ENCODE measurements at places on chromosomes 3 and 15.
A peak's percentile ranks its signal among the peaks of the same experiment; 100 is the strongest.

GRCh38 chr15:65426216-65426853 lies 3.6 kb upstream of the IGDCC4 start:
- DNase-seq: no peak

- no peak for DNase-seq
Measured at GRCh38 chr3:37712918-37713817, 148.5 kb upstream of the CTDSPL start.

DNA sequence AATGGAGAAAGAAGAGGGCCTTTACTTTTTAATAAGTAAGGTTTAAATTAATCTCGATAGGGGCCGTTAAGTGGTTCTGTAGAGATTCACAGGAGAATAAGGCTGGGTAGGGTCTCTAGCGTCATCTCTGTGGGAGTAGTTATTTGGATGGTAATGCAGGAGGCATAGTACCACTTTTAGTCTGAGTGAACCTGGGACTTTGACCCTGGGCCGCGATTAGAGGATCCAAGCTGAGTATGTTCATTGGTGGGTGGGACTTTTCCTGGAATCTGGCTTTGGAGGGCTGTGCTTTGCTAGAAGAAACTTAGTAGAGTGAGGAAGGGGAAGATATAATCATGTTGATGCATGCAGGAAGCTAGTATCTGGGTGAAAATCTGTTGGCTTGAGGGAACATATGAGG lies 4.0 kb downstream of the LPP start:
- DNase-seq: no peak

DNA sequence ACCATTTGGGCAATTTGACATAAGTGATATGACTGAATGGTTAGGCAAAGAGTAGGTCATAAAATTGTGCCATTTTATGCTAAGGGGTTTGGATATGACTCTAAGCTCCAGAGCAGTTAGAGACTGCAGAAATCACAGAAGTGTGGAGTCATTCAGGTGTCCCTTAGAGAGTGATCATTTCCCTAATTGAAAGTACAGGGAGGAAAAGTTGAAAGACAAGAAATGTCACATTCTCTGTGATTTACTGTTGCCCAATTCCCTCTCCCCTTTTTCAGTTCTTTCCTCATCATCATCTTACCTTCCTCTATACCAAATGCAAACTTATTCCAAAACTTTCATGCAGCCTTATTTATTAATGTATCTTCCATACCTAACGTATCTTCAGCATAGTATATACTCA lies 2.7 kb upstream of the GOLGB1 start:
- no peak for DNase-seq

- no peak for DNase-seq
Measured at GRCh38 chr3:119219069-119219468, 21.6 kb downstream of the B4GALT4 start.

DNA sequence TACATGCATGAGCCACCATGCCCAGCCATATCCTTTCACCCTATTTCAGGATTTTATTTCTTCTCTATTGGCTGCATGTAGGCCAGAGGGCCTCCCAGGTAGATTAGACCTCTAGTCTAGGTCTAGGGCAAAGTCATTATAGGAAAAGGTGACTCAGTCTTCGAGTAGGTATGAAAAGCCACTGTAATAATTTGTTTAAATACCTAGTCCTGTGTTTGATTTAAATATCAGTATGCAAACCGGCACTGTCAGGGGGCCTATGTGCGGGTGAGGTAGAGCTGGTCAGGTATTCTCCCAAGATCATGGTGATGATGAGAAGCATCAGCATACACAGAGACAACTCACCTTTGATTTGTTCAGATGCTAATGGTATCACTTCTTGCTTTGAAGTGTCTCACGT lies 101.4 kb upstream of the UMPS start:
- no peak for DNase-seq

DNA sequence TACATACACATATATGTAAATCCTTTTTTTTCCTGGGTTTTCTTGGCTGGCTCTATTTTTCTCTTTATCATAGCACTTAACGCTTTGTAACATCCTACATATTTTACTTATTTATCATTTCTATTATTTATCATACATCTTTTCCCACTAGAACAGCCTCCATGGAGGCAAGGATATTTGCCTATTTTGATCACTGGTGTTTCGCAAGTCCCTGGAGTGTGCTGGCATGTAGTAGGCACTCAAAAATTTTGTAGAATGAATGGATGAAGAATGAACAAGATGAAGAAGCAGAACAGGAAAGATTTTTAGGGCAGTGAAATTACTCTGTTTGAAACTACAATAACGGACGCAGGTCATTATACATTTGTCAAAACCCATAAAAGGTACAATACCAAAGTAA lies 83.0 kb upstream of the PTX3 start:
- DNase-seq: no peak

DNA sequence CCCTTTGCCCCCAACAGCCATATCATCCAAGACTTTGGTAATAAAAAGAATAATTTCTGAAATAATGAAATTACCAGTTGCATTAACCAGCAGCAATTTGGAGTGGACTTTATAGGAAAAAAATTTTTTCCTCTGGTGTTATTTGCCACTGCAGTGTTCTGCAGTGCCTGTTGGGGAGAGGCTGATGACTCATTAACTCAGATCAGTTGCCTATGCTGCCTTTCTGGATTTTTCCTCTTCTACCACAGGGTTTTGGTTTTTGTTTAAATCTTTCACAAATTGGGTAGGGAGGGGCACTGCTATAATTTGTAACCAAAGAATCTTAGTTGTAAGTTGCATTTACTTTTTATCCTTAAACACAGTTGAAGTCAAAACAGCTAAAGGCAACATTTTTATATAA lies 22.7 kb downstream of the ATP6V1A start:
- DNase-seq: no peak

- no peak for DNase-seq
Measured at GRCh38 chr15:28080386-28080785, 18.7 kb downstream of the OCA2 start.

- no peak for DNase-seq
Measured at GRCh38 chr15:65395567-65396202, 17.9 kb upstream of the IGDCC3 start.

GRCh38 chr15:86608461-86609205 lies 529.0 kb downstream of the AGBL1 start:
- DNase-seq: no peak

DNA sequence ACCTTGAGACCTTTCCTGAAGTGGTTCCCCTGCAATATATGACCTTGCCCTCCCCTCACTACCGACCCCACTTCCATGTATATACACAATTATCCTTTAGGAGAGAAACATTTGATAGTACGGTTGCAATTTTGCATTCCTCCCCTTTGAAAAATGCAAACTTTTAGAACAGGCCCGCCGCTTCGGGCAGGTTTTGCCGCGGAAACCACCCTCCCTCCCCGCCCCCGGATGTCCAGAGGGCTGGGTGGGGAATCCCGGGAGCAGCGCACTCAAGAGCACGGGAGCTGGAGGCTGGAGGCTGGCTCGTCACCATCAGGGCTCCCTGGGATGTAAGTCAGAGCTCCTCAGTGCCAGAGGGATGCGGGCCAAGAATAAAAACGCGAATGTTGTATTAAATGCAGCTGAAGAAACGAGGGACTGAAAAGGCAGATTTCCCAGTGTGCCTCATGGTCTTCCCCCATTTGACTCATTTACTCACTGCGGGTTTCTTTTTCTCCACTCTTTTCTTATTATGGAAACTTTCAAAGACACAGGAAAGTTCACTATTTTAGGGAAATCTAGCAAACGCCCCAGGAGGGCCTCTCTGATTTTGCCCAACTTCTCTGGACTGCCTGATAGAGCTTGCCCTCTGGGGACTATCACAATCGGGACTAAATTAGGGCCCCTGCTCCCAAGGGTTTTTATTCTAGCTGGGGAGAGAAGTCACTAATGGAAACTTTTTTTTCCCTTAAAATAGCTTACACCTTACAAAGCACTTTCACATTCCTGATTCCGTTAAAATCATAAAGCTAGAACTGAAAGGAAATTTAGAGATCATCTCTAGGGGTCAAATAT lies 2.9 kb upstream of the USP3 start:
- peak; percentile 78 for DNase-seq

DNA sequence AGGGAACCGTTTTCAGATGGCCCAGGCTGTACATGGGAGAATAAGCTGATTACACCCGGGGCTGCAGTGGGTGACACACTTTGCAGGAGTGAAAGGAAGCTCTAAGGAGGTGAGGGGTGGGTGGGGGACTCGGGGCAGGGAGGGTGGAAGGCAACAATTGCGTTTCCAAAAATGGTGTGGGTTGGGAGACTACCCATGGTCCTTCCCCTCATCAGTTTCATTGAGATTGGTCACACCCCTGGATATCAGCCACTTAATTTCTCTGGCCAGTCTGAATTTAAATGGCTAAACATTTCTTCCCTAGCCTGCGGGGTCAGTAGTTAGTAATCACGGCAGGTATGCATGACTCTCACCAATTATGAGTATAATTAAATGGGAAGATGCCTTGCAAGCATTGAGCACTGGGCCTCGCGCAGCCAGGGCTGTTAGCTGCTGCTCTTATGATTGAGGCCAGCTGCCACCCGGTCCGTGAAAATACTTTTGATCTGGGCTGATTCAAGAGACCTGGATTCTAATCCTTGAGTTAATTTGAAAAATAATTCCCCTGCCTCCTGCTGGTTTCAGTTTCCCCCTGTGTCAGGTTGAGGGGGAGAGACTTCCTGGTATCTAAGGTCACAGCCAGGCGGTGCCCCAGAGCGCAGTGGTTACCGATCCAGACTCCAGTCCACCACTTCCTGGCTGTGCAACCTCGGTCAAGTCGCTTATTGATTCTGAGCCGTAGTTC lies 23.3 kb downstream of the SLC6A6 start:
- DNase-seq: no peak

DNA sequence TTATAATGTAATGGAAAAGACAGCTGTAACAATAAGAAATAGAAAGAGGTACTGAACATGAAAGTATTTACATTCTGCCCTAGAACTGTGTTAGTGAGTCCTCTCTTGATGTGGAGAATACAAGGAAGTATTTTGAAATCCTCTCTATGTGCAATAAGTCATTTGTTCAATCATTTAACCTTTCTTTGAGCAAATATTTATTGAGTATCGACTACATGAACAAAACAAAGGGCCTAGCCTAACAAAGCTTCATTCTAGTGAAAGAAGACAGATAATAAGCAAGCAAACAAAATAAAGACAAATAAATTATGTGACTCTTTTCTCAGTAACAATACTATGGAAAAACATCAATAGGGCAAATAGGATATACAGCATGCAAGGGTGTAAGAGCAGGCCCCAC lies 354.9 kb upstream of the ATP11B start:
- DNase-seq: no peak

- DNase-seq: no peak
Measured at GRCh38 chr3:49611719-49612118, 57.4 kb downstream of the BSN start.

GRCh38 chr3:67423722-67424121 lies 230.7 kb downstream of the SUCLG2 start:
- no peak for DNase-seq

DNA sequence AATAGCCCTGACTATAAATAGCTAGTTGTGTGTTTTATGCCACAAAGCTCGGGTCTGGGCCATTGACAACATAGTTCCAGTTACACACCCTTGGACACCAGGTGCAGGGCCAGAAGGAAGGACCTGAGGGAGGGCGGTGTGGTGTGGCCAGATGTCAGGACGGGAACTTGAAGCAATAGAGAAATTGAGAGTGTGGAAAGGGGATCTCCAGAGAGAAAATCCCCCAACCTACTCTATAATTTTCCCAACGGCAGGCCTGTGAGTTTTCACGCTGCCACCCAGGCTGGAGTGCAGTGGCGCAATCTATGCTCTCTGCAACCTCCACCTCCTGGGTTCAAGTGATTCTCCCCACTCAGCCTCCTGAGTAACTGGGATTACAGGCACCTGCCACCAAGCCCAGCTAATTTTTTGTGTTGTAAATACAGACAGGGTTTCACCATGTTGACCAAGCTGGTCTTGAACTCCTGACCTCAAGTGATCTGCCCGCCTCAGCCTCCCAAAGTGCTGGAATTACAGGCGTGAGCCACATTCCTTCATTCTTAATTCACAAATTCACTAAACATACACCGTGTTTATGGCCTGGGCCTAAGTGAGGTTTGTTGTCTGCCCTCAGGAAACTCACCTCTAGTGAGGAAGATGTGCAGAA lies 70.8 kb upstream of the KLF13 start:
- DNase-seq: no peak

- DNase-seq: no peak
Measured at GRCh38 chr3:196398782-196399181, 33.4 kb downstream of the UBXN7 start.

GRCh38 chr3:183385698-183386613 lies 42.5 kb downstream of the MCF2L2 start:
- DNase-seq: peak; percentile 42

DNA sequence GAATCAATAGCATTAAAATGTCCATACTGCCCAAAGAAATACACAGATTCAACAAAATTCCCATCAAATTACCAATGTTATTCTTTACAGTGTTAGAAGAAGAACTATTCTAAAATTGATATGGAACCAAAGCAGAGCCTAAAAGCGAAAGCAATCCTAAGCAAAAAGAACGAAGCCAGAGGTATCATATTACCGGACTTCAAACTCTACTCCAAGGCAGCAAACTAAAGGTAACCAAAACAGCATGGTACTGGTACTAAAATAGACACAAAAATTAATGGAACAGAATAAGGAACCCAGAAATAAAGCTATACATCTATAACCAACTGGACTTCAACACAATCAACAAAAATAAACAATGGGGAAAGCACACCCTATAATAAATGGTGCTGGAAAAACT lies 167.5 kb downstream of the ADAMTS9 start:
- no peak for DNase-seq

DNA sequence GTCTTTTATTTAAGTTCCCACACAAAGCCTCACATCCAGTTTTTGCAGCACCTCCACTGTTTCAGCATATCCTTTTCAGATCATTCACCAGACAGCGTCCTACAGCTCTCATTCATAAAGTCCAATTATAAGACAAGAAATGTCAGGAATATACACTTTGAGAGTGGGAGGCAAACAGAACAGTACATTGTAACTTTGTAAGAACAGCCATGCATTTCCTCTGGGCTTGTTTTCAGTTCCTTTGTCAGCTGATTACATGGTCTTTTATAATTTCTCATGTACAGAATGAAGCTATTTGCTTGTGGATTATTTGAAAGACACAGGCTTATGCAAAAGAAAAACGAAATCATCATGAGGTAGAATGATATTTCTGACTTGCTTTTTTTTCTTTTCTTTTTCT lies 85.7 kb downstream of the SOX2 start:
- DNase-seq: no peak

GRCh38 chr3:179512378-179512777 lies 50.3 kb upstream of the ACTL6A start:
- no peak for DNase-seq

DNA sequence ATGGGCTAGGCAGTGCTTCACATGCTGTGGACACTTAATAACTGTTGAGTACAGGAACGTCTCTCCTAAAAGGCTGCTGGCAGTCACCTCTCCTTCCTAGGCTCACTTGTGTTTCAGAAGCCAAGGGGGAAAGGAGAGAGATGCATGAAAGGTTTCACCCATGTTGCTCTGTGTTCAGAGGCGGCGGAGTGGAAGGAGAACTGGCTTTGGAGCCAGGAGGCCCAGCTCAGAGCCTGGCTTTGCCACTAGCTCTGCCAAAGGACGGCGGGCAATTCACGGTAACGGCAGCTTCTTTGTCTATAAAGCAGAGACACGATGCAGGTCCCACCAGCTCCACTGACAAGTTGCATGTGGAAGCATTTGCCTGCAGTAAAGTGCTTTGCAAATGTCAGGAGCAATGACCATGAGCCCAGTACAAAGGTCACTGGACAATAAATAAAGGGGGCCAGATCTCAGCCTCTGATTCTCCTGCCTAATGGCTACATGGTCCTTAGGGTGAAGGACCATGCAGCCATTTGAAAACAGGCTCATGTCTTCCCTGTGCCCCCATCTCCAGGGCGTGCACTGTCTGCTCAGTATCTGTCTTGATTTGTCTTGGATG lies 171.7 kb upstream of the TLE3 start:
- DNase-seq: no peak
